ENCODE measurements at places on chromosomes 7 and 10. TPM values are rescaled to one million over a fixed set of nuclear protein-coding genes. Genes with fewer than 3 reads are reported as not detected.

ATP6V0E2 gene
- 63.1 TPM for total RNA-seq

RAPGEF5 gene
- 0.66 TPM for total RNA-seq

C10orf105 gene
- 0.26 TPM for total RNA-seq

MYOF gene
- 5.5 TPM for total RNA-seq

CUBN gene
- total RNA-seq = 1.1 TPM

CALCR gene
- total RNA-seq = not detected

AKR1C2 gene
- not detected for total RNA-seq

ADRA2A gene
- not detected for total RNA-seq

EEF1AKMT2 gene
- total RNA-seq = 22.3 TPM

INMT gene
- 0.12 TPM for total RNA-seq

SYT15 gene
- total RNA-seq = 0.33 TPM

CPSF4 gene
- 75.4 TPM for total RNA-seq

HYAL4 gene
- not detected for total RNA-seq

ZNF316 gene
- total RNA-seq = 29.2 TPM

ABCB1 gene
- 15.7 TPM for total RNA-seq
